ENCODE measurements at places on chromosomes 2 and 18.
A peak's percentile ranks its signal among the peaks of the same experiment; 100 is the strongest.

DNA sequence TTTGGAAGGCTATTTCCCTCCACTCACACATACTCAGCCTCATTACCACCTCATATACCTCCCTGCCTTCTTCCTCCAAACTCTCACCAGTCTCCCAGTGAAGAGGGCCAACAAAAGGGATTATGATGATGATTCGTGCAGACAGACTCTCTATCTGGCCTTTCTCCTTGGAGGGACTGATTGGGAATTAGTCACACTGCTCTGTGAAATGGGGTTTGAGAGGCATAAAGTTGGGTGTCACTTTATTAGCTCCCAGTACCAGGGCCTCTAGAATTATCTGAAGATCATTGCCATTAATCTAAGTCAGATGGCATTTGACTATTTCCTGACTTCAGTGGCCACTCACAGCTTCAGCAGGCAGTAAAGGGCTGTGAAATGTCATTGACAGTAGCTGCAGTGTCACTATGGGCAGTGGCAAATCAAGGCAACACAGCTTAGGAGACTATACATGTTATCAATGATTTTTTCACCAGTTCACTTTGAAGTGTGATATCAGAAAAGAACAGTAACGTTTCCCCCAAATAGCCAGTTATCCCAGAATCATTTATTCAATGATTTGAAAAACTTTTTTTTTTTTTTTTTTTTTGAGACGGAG, 17.4 kb downstream of the CNRIP1 start:
- no peak for DNase-seq
- no peak overlapping the region for H3K27ac ChIP-seq
- no peaks in the 10 kb centered on the region for H3K4me1 ChIP-seq

DNA sequence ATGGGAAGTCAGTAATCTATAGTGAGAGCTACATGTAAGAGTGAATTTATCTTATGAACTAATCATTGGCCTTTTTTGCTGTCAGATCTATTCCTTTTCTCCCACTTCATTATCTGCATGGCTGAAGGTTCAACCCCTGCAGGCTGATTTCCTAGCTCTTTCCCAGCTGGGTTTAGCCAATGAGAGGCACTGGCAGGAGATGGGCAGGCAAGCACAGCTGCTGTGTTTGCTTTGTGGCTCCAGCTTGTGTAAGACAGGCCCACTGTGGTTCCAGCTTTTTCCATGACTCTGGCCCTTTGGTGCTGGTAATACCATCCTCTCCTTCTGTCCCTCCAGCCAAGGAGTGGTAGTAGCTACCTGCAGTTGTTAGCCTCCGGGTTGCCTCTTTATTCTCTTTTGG, 248.8 kb downstream of the PLCL1 start:
- no peak overlapping the region for H3K27ac ChIP-seq
- H3K4me1 ChIP-seq: no peaks in the 10 kb centered on the region
- no peak for DNase-seq
- no peaks in the 10 kb centered on the region for H3K27me3 ChIP-seq
- H3K4me3 ChIP-seq: no peak overlapping the region
- no peaks in the 10 kb centered on the region for H3K36me3 ChIP-seq

DNA sequence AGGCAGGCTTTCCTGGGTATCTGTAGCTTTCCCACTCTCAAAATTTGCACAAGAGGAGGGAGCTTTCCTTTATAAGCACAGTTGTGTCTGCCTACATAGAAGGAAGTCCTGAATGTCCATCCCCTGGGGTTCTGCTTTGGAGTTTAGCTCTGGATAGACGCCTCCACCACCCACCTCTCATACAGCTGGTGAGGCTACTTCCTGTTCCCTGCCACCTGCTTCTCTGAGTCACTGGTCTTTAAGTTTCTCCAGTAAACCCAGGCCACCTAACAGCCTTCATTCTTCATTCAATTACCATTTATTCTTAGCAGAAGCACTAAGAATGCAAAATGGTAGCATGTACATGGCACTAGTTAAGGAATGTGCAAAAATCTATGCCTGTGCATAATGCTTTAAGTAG, 407.8 kb downstream of the CDH2 start:
- no peaks in the 10 kb centered on the region for H3K4me1 ChIP-seq
- no peak for DNase-seq
- no peaks in the 10 kb centered on the region for H3K27me3 ChIP-seq
- H3K27ac ChIP-seq: no peak overlapping the region

DNA sequence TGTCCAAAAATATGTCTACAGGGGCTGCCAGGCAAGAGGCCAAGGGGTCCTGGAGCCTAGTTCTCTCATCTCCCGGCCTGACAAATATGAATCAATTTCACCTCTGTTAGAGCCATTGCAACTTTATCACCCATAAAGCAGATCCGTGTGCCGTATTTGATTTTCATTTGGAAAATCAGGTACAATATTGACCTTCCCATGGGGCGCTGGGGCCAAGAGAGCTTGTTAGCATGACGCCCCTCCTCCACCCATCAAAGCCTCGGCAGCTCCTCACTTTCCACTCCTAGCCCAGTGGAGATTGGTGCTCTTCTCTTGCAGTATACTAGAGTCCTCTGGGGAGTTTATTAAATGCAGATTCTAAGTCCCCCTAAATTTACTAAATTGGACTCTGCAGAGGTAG, 96.8 kb downstream of the CAPN13 start:
- no peak for DNase-seq
- no peaks in the 10 kb centered on the region for H3K27me3 ChIP-seq
- no peak overlapping the region for H3K4me3 ChIP-seq
- no peaks in the 10 kb centered on the region for H3K4me1 ChIP-seq
- no peak overlapping the region for H3K27ac ChIP-seq
- no peaks in the 10 kb centered on the region for H3K36me3 ChIP-seq

GRCh38 chr2:159790323-159790722, 7.7 kb downstream of the CD302 start:
- H3K4me3 ChIP-seq: no peak overlapping the region
- no peaks in the 10 kb centered on the region for H3K27me3 ChIP-seq
- no peaks in the 10 kb centered on the region for H3K36me3 ChIP-seq
- no peak overlapping the region for H3K27ac ChIP-seq
- DNase-seq: no peak

GRCh38 chr18:9790261-9790660, 82.2 kb downstream of the RAB31 start:
- no peak for DNase-seq
- no peaks in the 10 kb centered on the region for H3K4me1 ChIP-seq
- no peak overlapping the region for H3K27ac ChIP-seq
- H3K4me3 ChIP-seq: no peak overlapping the region

- no peaks in the 10 kb centered on the region for H3K27me3 ChIP-seq
- no peaks in the 10 kb centered on the region for H3K36me3 ChIP-seq
- no peak overlapping the region for H3K27ac ChIP-seq
- DNase-seq: no peak
- H3K4me1 ChIP-seq: no peaks in the 10 kb centered on the region
Observed at GRCh38 chr18:21826196-21826595, 85.6 kb downstream of the MIB1 start.

DNA sequence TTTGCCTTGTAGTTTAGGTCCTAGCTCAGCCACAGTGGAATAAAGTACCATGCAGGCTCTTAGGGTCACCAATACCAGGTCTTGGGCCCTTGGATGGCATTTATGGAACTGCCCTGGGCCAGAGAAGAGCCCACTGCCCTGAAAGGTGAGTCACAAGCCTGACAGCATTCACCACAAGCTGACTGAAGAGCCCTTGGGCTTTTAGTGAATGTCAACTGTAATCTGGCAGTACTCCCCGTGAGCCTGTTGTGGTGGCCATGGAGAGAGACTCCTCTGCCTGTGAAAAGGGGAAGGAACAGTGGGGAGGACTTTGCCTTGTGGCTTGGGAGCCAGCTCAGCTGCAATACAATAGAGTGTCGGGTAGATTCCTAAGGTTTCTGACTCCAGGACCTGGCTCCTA, 1389.7 kb downstream of the DSC3 start:
- DNase-seq: no peak
- H3K4me1 ChIP-seq: no peaks in the 10 kb centered on the region
- H3K4me3 ChIP-seq: no peak overlapping the region
- H3K36me3 ChIP-seq: no peaks in the 10 kb centered on the region
- H3K27ac ChIP-seq: no peak overlapping the region

DNA sequence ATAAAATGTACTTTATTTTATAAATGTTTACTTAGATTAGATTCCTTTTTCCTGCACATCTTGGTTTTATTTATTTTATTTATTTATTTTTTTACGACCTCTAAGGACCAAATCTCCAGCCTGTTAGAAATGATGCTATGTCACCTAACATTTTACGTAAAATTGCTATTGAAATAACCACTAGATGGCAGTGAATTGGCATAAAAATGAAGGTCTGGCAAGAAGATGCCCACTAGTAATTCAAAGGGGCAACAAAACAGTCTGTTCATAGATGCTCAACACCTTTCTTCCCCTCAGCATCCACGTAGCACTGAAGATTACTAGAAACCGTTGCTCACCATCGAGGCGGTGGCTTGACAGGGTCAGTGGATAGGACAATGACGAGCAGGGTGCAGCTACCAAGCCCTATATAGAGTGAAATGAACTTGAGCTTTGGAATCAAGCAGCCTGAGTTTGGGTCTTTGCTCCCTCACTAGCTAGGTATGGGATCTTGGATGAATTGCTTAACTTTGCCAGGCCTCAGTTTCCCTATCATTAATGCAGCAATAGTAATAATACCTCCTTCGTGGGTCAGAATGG, 128.7 kb upstream of the L3MBTL4 start:
- H3K27me3 ChIP-seq: no peaks in the 10 kb centered on the region
- DNase-seq: no peak
- H3K4me3 ChIP-seq: no peak overlapping the region
- no peak overlapping the region for H3K27ac ChIP-seq

- H3K36me3 ChIP-seq: no peaks in the 10 kb centered on the region
- DNase-seq: no peak
- H3K4me1 ChIP-seq: no peaks in the 10 kb centered on the region
- no peaks in the 10 kb centered on the region for H3K27me3 ChIP-seq
- H3K4me3 ChIP-seq: no peak overlapping the region
Observed at GRCh38 chr18:77544792-77545191, 295.1 kb downstream of the GALR1 start.

DNA sequence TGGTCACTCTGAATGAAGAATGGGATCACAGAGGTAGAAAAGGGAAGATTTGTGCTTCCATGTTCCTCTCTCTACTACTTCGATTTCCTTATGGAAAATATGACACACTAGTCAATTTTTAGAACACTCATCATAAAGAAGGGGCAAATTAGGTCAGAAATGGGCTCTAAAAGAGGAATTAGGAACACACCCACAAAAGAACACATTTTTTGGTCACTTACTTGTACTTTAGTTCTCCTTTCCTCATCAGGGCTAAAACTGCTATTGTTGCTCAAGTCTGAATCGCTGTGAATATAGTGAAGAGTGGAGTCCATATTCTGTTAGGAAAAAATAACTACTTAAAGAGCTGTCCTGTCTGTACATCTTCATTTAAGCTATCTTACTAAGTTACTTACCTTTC, 52.6 kb downstream of the PPP4R1 start:
- H3K4me3 ChIP-seq: no peak overlapping the region
- no peaks in the 10 kb centered on the region for H3K36me3 ChIP-seq
- H3K27ac ChIP-seq: no peak overlapping the region
- no peaks in the 10 kb centered on the region for H3K4me1 ChIP-seq

GRCh38 chr2:120346667-120347358, 877 bp downstream of the INHBB start:
- H3K27ac ChIP-seq: peak overlapping the region; percentile 27
- H3K4me1 ChIP-seq: no peaks in the 10 kb centered on the region
- DNase-seq: no peak
- peak overlapping the region; percentile 27 for H3K4me3 ChIP-seq
- H3K27me3 ChIP-seq: peaks cover 11% of the 10 kb centered on the region

GRCh38 chr2:161178756-161179155, 18.5 kb downstream of the TANK start:
- H3K27ac ChIP-seq: no peak overlapping the region
- H3K36me3 ChIP-seq: no peaks in the 10 kb centered on the region
- H3K27me3 ChIP-seq: no peaks in the 10 kb centered on the region
- no peaks in the 10 kb centered on the region for H3K4me1 ChIP-seq

DNA sequence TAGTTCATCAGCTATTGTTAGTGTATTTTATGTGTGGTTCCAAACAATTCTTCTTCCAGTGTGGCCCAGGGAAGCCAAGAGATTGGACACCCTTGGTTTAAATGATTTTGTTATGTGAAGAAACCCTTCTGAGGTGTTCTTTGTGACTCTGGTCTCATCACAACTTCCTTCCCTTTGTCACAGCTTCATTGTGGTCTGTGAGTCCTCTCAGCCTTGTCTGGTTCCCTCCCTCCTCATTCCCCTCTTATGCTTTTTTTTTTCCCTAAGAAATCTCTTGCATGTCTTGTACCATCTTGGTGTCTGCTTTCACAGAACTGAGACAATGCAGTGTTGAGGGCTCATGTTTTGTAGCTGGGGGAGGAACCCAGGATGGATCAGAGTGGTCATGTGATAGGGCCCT, 118.9 kb downstream of the TMEM182 start:
- no peaks in the 10 kb centered on the region for H3K36me3 ChIP-seq
- no peak overlapping the region for H3K4me3 ChIP-seq
- H3K4me1 ChIP-seq: no peaks in the 10 kb centered on the region
- H3K27ac ChIP-seq: no peak overlapping the region
- no peaks in the 10 kb centered on the region for H3K27me3 ChIP-seq

DNA sequence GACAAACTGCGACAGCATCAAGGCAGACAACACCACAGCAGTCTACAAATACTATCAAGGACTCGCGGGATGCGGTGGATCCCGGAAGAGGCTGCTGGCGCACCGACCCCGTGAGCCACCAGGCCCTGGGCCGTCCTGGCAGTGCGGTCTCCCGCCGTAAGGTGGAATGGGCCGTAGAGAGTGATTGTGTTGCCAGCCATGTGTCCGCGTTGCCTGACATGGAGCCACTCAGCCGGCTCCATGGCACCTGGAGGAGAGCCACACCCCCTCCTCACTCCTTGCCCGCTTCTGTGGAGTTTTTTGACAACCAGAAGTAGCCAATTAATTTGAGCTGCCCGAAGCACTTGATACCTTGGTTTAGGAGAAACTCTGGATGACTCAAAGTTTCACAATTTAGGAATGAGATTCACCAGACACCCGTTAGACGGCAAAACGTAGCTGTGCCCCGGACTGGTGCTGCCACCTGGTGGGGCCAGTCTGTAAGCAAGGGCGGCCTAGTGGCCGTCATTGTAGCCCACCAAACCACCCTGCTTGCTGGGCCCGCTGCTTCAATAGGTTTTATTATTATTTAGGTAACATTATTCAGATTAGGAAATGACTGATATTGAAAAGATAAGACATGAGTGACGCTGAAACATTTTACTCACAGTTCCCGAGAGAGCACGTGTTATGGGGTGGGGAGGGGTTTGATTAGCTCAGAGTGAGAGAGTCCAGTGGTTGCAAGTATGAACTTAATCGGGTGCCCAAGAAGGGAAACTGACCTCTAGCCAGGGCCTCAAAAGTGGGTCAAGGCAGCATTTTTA, 10.2 kb upstream of the IMP4 start:
- no peak overlapping the region for H3K4me3 ChIP-seq
- no peaks in the 10 kb centered on the region for H3K36me3 ChIP-seq
- H3K27ac ChIP-seq: no peak overlapping the region
- H3K4me1 ChIP-seq: no peaks in the 10 kb centered on the region

DNA sequence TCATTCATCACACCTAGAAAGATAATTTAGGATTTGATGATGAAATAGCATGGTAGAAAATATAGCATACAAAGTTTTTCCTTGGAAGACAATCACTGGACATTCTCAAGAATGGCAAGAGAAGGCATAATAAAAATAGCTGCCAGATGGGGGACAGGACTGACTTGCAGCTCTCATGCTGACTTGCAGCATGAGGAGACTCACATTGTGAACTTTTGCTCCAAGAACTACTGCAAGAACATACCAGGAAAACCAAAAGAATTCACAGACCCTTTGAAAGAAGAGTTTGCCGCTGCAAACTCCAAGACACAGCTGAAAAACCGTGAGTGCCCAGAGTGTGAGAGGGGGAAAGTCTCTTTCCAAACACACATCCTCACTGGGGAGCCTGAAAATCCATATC, 47.0 kb downstream of the CRYGD start:
- no peak overlapping the region for H3K4me3 ChIP-seq
- no peaks in the 10 kb centered on the region for H3K4me1 ChIP-seq
- DNase-seq: no peak
- no peaks in the 10 kb centered on the region for H3K27me3 ChIP-seq

Measured in uterus (tissue), 4 donors.